Activated naive CD4-positive, alpha-beta T cell treated with anti-CD3 and anti-CD28 coated beads for 36 hours (primary cell): ENCODE measurements at places on chromosomes 13 and 19. TPM values are rescaled to one million over a fixed set of nuclear protein-coding genes. Genes with fewer than 3 reads are reported as not detected.

DNA sequence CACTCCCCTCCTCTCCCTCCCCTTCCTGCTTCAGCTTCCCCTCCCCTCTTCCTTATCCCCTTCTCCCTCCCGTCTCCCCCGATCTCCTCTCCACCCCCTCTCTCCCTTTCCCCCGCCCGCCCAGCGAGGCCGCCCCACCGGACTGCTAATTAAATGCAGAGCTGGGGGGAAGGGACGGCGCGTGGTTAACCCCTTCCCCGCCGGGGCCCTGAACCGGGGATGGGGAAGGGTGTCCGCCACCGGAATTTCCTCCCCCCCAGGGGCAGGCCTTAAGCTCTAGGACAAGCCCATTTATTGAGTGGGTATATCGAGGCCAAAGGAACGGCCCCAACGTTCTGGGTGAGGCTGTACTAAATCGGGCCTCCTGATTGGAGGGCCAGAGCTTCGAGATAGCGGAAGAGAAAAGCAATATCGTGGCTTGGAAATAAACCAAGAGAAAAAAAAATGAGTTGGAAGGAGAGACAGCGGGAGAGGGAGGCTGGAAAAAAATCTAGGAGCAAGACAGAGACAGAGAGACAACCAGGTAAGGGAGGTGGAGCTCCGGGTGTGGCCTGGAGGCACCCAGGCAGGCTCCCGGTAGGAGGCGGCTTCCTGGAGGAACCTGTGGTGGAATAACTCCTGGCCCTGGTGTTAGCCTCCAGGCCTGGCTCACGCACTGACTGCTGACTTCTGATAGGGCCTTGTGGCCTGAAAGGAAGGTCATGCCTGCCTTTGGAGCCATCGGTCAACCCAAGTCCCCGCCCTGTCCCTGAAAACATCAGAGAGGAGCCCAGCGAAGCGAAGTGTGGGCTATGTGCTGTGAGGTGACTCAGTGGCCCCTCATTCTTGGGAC lies 11.6 kb upstream of the JUND start:
- H3K4me1 ChIP-seq: peaks cover 66% of the 10 kb centered on the region
- peak; percentile 55 for DNase-seq
- peaks cover 1% of the 10 kb centered on the region for H3K36me3 ChIP-seq
- peak overlapping the region; percentile 89 for H3K4me3 ChIP-seq
- peak overlapping the region; percentile 98 for H3K27ac ChIP-seq

- DNase-seq: no peak
- no peak overlapping the region for H3K27ac ChIP-seq
- peaks cover 24% of the 10 kb centered on the region for H3K4me1 ChIP-seq
- no peak overlapping the region for H3K4me3 ChIP-seq
Measured at GRCh38 chr13:60435762-60436374, 38.8 kb downstream of the TDRD3 start.

DNA sequence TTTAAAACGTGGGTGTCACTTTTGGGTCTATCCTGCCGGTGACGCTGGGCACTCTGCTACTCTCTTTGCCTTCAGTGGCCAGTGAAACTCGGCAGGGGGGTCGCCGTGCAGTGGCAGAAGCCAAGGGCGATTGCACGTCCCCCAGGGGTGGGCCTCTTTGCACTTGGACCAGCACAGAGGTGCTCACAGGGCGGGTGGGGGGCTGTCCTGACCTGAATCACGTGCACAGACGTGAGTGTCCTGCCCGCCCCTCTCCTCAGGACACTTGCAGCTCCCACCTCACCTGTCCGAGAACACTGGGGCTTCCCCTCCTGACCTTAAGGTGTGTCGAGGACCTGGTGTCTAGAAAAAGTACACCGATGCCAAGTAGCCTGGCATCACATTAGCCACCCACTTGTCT lies 16.1 kb downstream of the COL4A1 start:
- peaks cover 15% of the 10 kb centered on the region for H3K27me3 ChIP-seq
- DNase-seq: no peak
- H3K36me3 ChIP-seq: no peaks in the 10 kb centered on the region
- no peaks in the 10 kb centered on the region for H3K4me1 ChIP-seq
- H3K27ac ChIP-seq: no peak overlapping the region

Gene ATP4A
- total RNA-seq: not detected

- DNase-seq: no peak
- H3K4me1 ChIP-seq: no peaks in the 10 kb centered on the region
- H3K27ac ChIP-seq: no peak overlapping the region
- no peak overlapping the region for H3K4me3 ChIP-seq
- H3K27me3 ChIP-seq: no peaks in the 10 kb centered on the region
Measured at GRCh38 chr13:83577183-83577582, 305.1 kb downstream of the SLITRK1 start.

GRCh38 chr13:113183450-113184129 lies 24.9 kb downstream of the PCID2 start:
- peaks cover 51% of the 10 kb centered on the region for H3K36me3 ChIP-seq
- H3K4me3 ChIP-seq: no peak overlapping the region
- H3K27me3 ChIP-seq: no peaks in the 10 kb centered on the region
- no peak for DNase-seq
- H3K27ac ChIP-seq: no peak overlapping the region

Gene DNASE2
- total RNA-seq: 31.6 TPM

Gene C2CD4C
- total RNA-seq: 0.10 TPM

Gene SULT2A1
- not detected for total RNA-seq

DNA sequence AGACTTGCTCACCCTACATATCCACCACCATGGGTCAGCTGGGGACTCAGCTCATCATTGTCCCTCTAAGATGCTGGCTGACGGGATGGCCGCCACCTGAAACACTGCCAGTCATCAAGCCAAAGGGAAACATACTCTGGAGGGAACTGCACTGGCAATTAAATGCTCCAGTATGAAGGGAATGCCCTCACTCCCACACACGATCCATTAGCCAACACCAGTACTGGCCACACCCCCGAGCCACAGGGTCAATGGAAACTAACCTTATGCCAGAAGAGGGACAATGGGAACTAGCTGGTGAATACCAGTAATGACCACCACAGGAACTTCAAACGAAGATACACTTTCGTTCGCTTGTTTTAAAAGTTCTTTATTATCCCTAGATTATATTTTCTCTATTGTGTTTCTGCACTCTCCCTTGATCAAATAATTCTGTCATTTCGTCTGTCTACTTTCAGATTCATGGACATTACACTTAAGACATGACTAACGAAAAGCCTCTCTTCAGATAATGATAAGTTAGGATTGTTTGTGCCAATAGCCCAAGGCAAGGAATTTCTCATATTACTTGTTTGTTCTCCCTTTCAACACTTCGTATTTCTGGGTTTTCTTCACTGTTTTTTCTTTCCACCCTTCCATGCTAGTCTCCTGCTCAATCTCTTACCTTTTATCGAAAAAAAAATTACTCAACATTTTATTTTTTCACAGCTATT lies 1.7 kb upstream of the ZNF507 start:
- no peak overlapping the region for H3K4me3 ChIP-seq
- peaks cover 4% of the 10 kb centered on the region for H3K36me3 ChIP-seq
- H3K27ac ChIP-seq: no peak overlapping the region
- H3K4me1 ChIP-seq: peaks cover 16% of the 10 kb centered on the region
- H3K27me3 ChIP-seq: no peaks in the 10 kb centered on the region

- H3K27me3 ChIP-seq: no peaks in the 10 kb centered on the region
- H3K4me1 ChIP-seq: no peaks in the 10 kb centered on the region
- DNase-seq: no peak
- H3K36me3 ChIP-seq: no peaks in the 10 kb centered on the region
- no peak overlapping the region for H3K27ac ChIP-seq
- H3K4me3 ChIP-seq: no peak overlapping the region
Measured at GRCh38 chr13:90547272-90547790, 800.2 kb upstream of the MIR17HG start.

GRCh38 chr13:101140087-101140770 lies 276.1 kb downstream of the NALCN start:
- H3K4me3 ChIP-seq: no peak overlapping the region
- no peaks in the 10 kb centered on the region for H3K4me1 ChIP-seq
- H3K27me3 ChIP-seq: peaks cover 26% of the 10 kb centered on the region
- no peak overlapping the region for H3K27ac ChIP-seq
- no peaks in the 10 kb centered on the region for H3K36me3 ChIP-seq

- no peaks in the 10 kb centered on the region for H3K27me3 ChIP-seq
- no peak overlapping the region for H3K4me3 ChIP-seq
- H3K27ac ChIP-seq: no peak overlapping the region
- H3K36me3 ChIP-seq: peaks cover 7% of the 10 kb centered on the region
- peaks cover 50% of the 10 kb centered on the region for H3K4me1 ChIP-seq
Measured at GRCh38 chr13:112696001-112696868, 6.4 kb downstream of the ATP11A start.

DNA sequence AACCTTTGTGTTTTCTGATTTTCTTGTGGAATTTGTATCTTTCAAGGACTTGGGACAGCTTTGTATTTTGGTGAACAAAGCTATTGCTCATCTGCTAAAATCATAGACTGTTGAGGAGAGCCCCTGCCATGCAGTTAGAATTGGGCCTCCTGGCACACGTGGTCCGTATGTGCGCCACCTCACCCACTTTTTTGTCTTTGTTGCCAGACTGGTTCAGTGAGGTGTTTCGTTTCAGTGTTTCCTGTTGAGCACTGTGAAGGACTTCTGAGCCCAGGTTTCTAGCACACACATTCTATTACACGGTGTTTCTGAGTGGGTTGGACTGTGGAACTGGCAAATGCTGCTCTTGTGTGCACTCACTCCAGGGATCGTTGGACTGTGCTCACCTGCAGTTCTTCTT lies 37.6 kb upstream of the RNF113B start:
- peaks cover 6% of the 10 kb centered on the region for H3K27me3 ChIP-seq
- no peak overlapping the region for H3K27ac ChIP-seq
- no peak overlapping the region for H3K4me3 ChIP-seq
- H3K36me3 ChIP-seq: no peaks in the 10 kb centered on the region
- DNase-seq: no peak

- peak within 1 kb of the TSS; percentile 91 for H3K4me3 ChIP-seq
- peak within 1 kb of the TSS; percentile 99 for H3K27ac ChIP-seq
- H3K36me3 ChIP-seq: peaks cover 12% of the 10 kb centered on the region
- DNase-seq: no peak
- H3K27me3 ChIP-seq: no peaks in the 10 kb centered on the region
- H3K4me1 ChIP-seq: peaks cover 29% of the 10 kb centered on the region
Measured at GRCh38 chr19:49677231-49677900, at the start of gene PRMT1. Gene PRMT1 (plus strand): TSS chr19:49677271. CDS start chr19:49677281, 10 bp downstream.

Gene EMP3
- total RNA-seq: 113 TPM

GRCh38 chr13:92054389-92054788 lies 656.0 kb downstream of the GPC5 start:
- no peaks in the 10 kb centered on the region for H3K36me3 ChIP-seq
- no peak for DNase-seq
- no peaks in the 10 kb centered on the region for H3K27me3 ChIP-seq
- no peaks in the 10 kb centered on the region for H3K4me1 ChIP-seq
- H3K4me3 ChIP-seq: no peak overlapping the region
- H3K27ac ChIP-seq: no peak overlapping the region

Gene ZNF432
- 6.7 TPM for total RNA-seq

DNA sequence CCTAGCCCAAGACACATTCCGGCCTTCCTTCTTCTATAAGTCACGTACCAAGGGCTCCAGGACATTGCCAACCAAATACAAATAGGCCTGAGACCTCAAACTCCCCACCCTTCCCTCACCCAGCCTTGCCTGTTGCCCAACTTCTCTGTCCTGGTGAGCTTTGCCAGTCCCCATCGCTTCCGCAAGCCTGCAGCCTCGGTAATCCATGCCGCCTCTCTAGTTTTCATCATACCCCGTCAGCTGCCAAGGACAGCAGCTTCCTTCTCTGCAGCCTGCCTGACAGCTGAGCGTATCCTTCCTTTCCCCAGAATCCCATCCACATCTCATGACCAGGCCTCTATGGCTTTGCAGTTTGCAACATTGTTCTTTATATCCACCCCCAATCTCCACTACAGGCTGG lies 36.6 kb upstream of the POMP start:
- peaks cover 5% of the 10 kb centered on the region for H3K4me1 ChIP-seq
- H3K27me3 ChIP-seq: no peaks in the 10 kb centered on the region
- H3K27ac ChIP-seq: no peak overlapping the region
- DNase-seq: no peak
- H3K36me3 ChIP-seq: no peaks in the 10 kb centered on the region
- no peak overlapping the region for H3K4me3 ChIP-seq

DNA sequence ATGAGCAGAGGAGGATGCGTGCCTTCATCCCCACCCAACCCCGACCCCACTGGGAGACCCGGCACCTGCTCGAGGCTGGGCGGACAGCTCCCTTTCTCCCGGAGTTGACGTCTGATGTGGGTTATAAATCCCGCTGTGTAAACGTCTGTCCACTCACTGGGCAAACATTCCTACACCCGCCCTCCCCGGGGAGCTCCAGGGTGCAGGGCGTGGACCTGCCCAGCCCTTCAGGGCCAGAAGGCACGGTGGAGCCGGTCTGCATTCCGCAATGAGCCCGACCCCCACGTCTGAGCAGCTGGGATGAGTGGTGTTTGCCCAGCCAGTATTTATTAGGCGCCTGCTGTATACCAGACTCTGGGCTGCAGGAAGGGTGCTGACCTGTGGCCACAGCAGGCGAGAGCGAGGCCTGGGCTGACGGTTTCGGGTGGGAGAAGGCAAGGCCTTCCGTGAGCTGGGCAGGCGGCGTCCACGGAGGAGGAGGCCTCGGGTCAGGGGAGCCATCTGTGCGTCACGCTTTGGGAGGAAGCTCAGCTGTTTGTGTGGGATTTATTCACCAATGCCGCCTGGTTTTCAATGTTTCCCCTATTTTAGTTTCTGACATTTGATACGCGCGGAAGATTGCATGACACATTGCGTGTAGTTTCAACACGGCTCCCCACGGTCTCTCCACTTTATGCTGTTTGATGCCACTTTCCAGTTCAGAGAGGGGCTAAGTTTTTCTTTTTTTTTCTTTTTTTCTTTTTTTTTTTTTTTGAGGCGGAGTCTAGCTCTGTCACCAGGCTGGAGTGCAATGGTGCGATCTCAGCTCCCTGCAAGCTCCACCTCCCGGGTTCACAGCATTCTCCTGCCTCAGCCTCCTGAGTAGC lies 2.0 kb downstream of the MISP start:
- no peaks in the 10 kb centered on the region for H3K4me1 ChIP-seq
- DNase-seq: no peak
- no peaks in the 10 kb centered on the region for H3K27me3 ChIP-seq

Gene MEF2B
- total RNA-seq: 3.1 TPM

Gene STOML3
- total RNA-seq: not detected

- peak overlapping the region; percentile 39 for H3K4me3 ChIP-seq
- peak; percentile 53 for DNase-seq
- no peak overlapping the region for H3K27ac ChIP-seq
Measured at GRCh38 chr13:29901710-29902631, 51.6 kb upstream of the UBL3 start.

GRCh38 chr19:46731584-46731983 lies 14.3 kb upstream of the FKRP start:
- H3K36me3 ChIP-seq: peaks cover 31% of the 10 kb centered on the region
- DNase-seq: no peak
- peak overlapping the region; percentile 28 for H3K27ac ChIP-seq
- no peak overlapping the region for H3K4me3 ChIP-seq
- H3K27me3 ChIP-seq: no peaks in the 10 kb centered on the region

DNA sequence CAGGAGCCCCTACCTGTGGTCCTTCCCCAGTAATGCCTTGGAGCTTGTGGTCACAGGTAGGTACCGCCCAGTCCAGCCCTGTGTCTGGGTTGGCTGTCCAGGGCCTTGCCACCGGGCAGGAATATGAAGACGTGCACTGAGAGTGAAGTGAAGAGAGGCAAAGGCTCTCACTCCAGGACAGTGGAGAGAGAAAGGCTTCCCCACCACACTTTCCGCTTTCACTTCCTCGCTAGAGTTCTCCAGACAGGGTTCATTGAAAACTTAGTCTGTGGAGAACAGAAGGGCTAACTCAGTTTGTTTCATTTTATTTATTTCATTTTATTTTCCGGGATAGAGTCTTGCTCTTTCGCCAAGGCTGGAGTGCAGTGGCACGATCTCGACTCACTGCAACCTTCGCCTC lies 14.2 kb downstream of the FCAR start:
- peaks cover 4% of the 10 kb centered on the region for H3K27me3 ChIP-seq
- H3K27ac ChIP-seq: no peak overlapping the region
- H3K36me3 ChIP-seq: no peaks in the 10 kb centered on the region
- no peak for DNase-seq
- H3K4me3 ChIP-seq: no peak overlapping the region
- no peaks in the 10 kb centered on the region for H3K4me1 ChIP-seq

Gene LRRC63
- total RNA-seq: 0.24 TPM

Gene ZNF560
- total RNA-seq: 0.12 TPM
